Mesenchymal stem cell (in vitro differentiated cells and primary cell): ENCODE measurements at places on chromosomes 5 and 9.

- H3K27ac ChIP-seq, result no peak overlapping the region
- DNase-seq, result no peak
- H3K27me3 ChIP-seq, result peaks cover 16% of the 10 kb centered on the region
These were observed 12.1 kb downstream of the CXCL14 start for GRCh38 chr5:135566422-135567400.

- no peaks in the 10 kb centered on the region for H3K27me3 ChIP-seq
- H3K4me1 ChIP-seq, result no peaks in the 10 kb centered on the region
- H3K27ac ChIP-seq, result no peak overlapping the region
- no peak overlapping the region for H3K4me3 ChIP-seq
These were observed 102.7 kb downstream of the OSMR start for GRCh38 chr5:38948501-38948900.

DNA sequence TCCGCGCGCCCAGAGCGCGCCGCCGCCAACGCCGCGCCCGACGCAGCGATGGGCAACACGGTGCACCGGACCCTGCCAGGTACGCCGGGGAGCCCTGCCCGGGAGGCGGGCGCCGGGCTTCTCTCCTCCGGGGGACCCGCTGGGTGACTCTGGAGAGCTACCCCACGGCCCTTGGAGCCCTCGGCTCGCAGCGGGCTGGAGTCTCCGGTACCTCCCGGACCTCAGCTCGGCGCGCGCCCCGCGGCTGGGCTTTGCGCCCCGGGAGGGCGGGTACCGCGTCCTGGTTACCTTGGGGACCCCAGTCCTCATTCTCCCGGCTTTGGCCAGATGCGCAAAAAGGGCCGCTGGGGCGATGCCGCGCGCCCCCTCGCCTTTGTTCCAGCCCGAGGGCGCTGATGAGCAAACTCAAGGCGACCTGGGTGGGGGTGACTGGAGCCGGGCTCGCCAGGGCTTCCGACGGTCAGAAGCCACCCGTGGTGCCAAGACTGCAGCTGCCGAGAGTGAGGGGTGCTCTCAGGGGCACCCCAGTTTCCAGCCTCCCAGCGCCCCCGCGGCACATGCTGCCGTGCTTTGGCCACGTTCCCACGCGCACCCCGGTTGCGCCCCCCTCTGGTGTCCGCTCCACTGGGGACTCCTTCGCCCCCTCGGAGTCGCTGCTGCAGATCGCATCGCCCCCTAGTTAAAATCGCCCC, 442 bp downstream of the NEURL1B start:
- peaks cover 41% of the 10 kb centered on the region for H3K27me3 ChIP-seq
- H3K36me3 ChIP-seq, result no peaks in the 10 kb centered on the region
- peak; percentile 28 for DNase-seq
- H3K27ac ChIP-seq, result no peak overlapping the region

DNA sequence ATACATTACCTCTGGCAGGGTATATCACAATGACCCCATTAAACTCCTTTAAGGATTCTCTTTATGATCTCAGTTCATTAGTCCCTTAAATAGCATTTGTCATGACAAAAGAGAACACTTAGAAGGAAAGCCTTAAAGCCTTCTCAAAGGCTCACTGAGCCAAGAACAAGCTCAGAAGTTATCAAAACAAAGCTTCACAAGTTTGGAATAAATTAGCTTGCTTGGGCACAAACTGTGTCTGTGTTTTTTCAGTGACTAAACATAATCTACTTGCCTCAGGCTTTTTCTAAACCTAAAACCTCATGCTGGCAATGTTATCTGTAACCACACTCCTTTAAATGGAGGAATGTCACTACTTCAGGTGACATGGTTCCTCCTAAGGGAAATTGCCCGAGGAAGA, 1114.9 kb upstream of the C9orf72 start:
- H3K36me3 ChIP-seq, result no peaks in the 10 kb centered on the region
- H3K4me3 ChIP-seq, result no peak overlapping the region
- no peak overlapping the region for H3K27ac ChIP-seq
- H3K27me3 ChIP-seq, result no peaks in the 10 kb centered on the region
- DNase-seq, result no peak

- H3K27me3 ChIP-seq, result no peaks in the 10 kb centered on the region
- no peak overlapping the region for H3K27ac ChIP-seq
- no peak overlapping the region for H3K4me3 ChIP-seq
- H3K4me1 ChIP-seq, result peaks cover 46% of the 10 kb centered on the region
These were observed 16.9 kb downstream of the CAMSAP1 start for GRCh38 chr9:135890190-135891026.

- peaks cover 4% of the 10 kb centered on the region for H3K27me3 ChIP-seq
- no peak overlapping the region for H3K4me3 ChIP-seq
- H3K4me1 ChIP-seq, result peaks cover 17% of the 10 kb centered on the region
- H3K27ac ChIP-seq, result no peak overlapping the region
- DNase-seq, result no peak
These were observed 4.1 kb downstream of the TESK1 start for GRCh38 chr9:35609001-35609819.

DNA sequence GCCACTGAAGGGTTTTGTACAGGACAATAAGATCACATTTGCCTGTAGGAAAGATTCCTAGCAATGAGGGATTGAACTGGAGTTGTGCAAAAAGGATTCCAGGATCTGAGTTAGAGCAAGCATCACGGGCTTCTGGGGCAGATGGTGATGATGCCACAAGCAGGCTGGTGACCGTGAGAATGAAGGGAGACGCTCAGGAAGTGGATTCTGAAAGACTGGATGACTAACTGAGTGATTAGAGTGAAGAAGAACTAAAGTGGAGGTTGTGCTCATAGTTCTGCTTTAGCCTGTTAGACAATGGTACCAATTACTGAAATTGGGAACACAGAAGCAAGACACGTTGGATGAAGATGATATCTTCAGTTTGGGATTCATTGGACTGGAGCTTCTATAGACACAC, 168.2 kb downstream of the CD180 start:
- no peak overlapping the region for H3K4me3 ChIP-seq
- H3K27me3 ChIP-seq, result no peaks in the 10 kb centered on the region
- DNase-seq, result no peak
- no peaks in the 10 kb centered on the region for H3K4me1 ChIP-seq

DNA sequence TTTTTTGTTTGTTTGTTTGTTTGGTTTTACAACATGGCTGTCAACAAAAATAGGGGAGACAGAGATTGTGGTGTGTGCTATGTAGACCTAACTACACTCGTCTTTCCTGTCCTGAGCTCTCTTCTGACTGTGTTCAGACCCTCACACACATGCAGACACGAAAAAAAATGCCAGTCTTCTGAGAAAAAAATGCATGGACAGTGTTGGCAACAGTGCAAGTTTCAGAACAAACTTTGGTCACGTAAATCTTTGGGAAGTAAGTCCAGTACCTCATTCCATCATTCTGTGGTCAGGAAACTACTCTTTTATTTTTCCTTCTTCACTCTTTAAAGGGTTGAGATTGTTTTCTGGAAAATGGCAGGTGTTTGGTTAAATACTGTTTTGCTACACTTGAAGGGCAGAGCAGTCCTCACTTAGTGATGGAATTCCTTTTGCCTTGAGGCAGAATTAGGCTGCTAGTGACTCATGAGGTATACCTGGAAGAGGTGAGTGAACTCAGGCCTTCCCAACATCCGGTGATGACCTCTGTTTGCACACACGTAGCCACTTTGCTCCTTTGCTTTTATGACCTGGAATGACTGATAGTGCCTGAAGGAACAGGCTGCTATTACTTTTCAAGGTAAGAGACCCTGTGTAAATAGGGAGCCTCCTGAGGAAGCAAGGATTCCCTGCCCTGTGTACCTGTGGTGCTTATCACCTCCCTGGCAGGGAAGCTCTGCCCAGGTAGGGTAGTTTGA, 81.6 kb upstream of the TNFAIP8 start:
- H3K36me3 ChIP-seq, result no peaks in the 10 kb centered on the region
- DNase-seq, result no peak
- H3K4me3 ChIP-seq, result no peak overlapping the region
- H3K4me1 ChIP-seq, result peaks cover 11% of the 10 kb centered on the region
- peak overlapping the region; percentile 13 for H3K27ac ChIP-seq

GRCh38 chr9:93252781-93253530, 69.0 kb downstream of the WNK2 start:
- H3K36me3 ChIP-seq, result no peaks in the 10 kb centered on the region
- H3K27ac ChIP-seq, result no peak overlapping the region
- no peak overlapping the region for H3K4me3 ChIP-seq
- H3K27me3 ChIP-seq, result peaks cover 8% of the 10 kb centered on the region

DNA sequence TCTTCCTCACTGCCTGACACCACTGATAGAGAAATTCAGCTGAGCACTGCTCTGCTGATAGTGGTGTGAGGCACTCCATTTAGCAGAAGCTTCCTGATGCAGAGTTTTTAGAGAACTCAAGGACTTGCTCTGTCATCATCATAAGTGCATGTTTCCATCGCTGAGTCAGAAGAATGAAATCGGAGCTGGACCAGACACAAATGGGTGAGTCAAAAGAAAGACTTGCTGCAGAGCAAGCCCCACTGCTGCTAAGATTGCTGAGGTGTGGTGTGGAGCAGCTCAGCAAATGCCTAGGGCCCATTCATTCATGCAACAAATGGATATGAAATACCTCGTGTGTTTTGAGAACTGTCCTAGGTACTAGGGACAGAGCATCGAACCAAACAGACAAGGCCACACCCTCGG, 410.2 kb upstream of the SLC30A5 start:
- H3K27me3 ChIP-seq, result no peaks in the 10 kb centered on the region
- peak overlapping the region; percentile 59 for H3K27ac ChIP-seq
- H3K4me3 ChIP-seq, result no peak overlapping the region

GRCh38 chr5:36078430-36078829, 11.7 kb upstream of the UGT3A2 start:
- no peak for DNase-seq
- no peak overlapping the region for H3K4me3 ChIP-seq
- no peaks in the 10 kb centered on the region for H3K36me3 ChIP-seq
- peaks cover 10% of the 10 kb centered on the region for H3K27me3 ChIP-seq
- no peak overlapping the region for H3K27ac ChIP-seq

DNA sequence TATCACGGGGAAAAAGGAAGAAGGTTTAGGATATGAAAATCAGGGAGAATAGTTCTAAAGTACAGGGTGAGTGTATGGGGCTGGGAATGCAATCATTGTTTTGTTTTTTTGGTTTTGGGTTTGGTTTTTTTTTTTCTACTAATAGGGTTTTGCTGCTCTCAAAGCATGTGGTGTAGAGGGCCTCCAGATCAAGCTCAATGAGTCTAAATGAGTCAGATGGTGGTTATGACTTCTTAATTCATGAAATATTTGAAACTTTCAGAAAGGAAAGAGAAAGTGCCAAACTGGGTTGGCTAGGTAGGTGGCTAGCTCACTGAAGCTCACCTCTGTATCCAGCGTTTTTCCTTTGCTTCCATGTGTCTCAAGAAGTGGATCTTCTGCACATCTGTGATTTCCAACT, 10.7 kb downstream of the OR1L8 start:
- H3K4me3 ChIP-seq, result peak overlapping the region; percentile 6
- no peaks in the 10 kb centered on the region for H3K4me1 ChIP-seq
- DNase-seq, result no peak
- H3K36me3 ChIP-seq, result no peaks in the 10 kb centered on the region
- H3K27me3 ChIP-seq, result no peaks in the 10 kb centered on the region

DNA sequence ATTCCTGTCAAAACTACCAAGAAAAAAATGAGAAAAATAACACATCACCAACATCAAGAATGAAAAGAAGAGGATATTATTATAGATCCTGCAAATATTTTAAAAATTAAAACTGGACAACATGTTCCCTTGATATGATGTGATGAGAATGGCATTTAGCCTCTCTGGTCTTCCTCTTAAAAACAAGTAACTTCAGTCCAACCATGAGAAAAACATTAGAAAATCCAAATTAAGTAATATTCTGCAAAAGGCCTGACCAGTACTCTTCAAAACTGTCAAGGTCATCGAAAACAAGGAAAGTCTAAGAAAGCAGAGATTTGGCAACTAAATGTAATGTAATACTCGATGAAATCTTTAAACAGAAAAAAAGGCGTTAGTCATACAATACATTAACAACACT, 167.1 kb upstream of the SNX2 start:
- no peak overlapping the region for H3K27ac ChIP-seq
- DNase-seq, result no peak

DNA sequence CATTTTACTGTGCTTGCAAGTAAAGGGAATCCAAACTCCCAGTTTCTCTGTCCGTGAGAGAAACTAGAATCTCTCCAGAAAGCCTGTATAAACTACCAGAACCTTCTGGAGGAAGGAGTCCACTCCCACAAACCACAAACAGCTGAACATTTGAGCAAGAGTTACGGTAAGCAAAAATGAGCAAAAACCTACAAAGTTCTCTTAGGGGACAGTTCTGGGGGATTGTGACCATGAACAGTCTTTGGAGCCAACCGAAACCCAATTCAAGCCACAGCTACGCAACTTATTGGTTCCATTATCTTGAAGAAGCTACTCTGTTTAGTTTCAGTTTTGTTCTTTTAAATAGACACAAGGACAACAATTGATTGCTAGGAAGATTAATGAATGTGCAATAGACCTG, 330.6 kb downstream of the ASTN2 start:
- peaks cover 16% of the 10 kb centered on the region for H3K27me3 ChIP-seq
- H3K4me3 ChIP-seq, result no peak overlapping the region
- no peak for DNase-seq
- no peak overlapping the region for H3K27ac ChIP-seq

- H3K4me3 ChIP-seq, result no peak overlapping the region
- H3K27me3 ChIP-seq, result peaks cover 16% of the 10 kb centered on the region
- no peaks in the 10 kb centered on the region for H3K36me3 ChIP-seq
- peaks cover 3% of the 10 kb centered on the region for H3K4me1 ChIP-seq
These were observed 71.3 kb upstream of the HTR4 start for GRCh38 chr5:148725675-148726074.

- H3K36me3 ChIP-seq, result no peaks in the 10 kb centered on the region
- no peak for DNase-seq
These were observed 123.3 kb downstream of the TLR4 start for GRCh38 chr9:117827456-117827855.

DNA sequence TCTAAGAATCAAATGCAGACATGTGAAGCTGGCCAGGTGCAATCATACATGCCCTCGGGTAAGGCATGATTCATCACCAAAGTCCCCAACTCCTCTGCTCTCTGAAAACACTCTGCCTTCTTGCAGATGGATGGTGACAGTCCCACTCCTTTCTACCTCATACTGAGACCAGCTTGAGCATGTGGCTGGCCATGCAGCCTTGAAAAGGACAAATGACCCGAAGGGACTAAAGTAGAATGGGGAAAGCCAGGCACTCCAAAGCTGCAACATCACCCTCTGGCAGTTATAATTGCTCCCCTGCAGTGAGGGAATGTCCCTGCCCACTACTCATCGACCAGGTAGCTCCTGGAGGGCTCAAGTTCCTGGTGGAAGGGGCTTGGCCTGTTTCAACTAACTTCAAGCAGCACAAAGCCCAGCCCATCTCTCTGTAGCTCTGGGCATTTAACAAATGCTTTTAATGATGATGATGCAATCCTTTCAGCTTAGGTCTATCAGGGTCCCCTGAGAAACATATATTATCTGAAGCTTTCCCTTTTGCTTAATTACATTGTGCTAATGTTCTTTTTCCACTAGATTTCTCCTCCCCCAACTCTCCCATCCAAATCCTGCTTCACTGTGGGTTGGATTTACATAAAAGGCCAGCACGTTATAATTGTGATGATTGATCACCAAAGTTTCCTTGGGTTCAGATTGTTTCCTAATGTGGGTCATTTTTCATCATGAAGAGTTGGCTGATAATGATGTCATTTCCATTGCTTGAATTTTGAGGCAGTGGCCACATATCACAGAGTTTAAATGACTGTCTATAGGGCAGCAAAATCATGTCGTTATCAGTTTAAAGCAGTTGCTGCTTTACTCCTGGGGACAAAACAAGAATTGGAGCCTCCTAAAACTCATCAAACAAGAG, 436.5 kb upstream of the SLC30A5 start:
- peaks cover 3% of the 10 kb centered on the region for H3K4me1 ChIP-seq
- DNase-seq, result no peak
- H3K27me3 ChIP-seq, result peaks cover 7% of the 10 kb centered on the region
- no peak overlapping the region for H3K4me3 ChIP-seq
